ENCODE measurements at places on chromosomes 13 and 19. TPM values are rescaled to one million over a fixed set of nuclear protein-coding genes. Genes with fewer than 3 reads are reported as not detected.

GRCh38 chr13:108463340-108463739 is 166.1 kb upstream of the MYO16 start:
- no peak for DNase-seq

DNA sequence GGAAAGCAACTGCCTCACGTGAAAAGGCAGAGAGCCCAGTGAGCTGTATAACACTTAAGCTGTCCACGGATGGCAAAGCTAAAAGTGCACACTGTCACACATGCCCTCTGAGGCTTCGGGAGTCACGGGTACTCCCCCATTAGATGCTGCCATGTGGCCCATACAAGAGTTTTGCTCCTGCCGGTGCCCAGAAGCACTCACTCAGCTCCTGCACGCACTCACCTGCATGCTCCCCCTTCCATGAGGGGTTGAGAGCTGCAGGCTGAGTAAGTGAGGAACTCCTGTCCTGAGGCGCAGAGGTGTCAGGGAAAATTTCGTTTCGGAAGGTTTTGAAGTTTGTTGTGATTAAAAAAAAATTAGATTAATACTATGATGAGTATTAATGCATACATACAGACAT is 939.2 kb upstream of the ATXN8OS start:
- no peak for DNase-seq

- DNase-seq = no peak
Measured at GRCh38 chr19:4067396-4068046, 822 bp upstream of the ZBTB7A start.

SPPL2B gene
- 77.7 TPM for polyA plus RNA-seq

- no peak for DNase-seq
Measured at GRCh38 chr19:40163541-40164129, 27.6 kb upstream of the MAP3K10 start.

KIR2DL3 gene
- 0.13 TPM for polyA plus RNA-seq

DNA sequence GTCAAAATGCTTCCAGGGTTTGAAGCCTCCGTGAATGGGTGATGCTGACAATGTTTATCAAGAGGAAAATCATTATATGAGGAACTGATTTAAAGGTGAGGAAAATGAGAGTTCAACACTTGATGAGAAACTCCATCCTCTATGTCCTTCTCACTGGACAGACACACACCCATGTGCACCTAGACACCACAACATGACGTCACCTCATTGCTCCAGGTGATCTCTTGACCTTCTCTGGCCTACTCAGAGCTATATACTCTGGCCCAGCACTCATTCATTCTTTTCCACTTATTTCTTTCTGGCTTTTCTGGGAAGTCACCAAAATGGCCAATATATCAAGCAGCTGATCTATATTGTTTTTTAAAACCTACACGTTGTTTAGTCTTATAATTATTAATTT is 778.7 kb upstream of the PCDH20 start:
- no peak for DNase-seq

NTF4 gene
- polyA plus RNA-seq = 0.63 TPM
